ENCODE measurements at places on chromosomes 11 and 22. TPM values are rescaled to one million over a fixed set of nuclear protein-coding genes. Genes with fewer than 3 reads are reported as not detected.

DNA sequence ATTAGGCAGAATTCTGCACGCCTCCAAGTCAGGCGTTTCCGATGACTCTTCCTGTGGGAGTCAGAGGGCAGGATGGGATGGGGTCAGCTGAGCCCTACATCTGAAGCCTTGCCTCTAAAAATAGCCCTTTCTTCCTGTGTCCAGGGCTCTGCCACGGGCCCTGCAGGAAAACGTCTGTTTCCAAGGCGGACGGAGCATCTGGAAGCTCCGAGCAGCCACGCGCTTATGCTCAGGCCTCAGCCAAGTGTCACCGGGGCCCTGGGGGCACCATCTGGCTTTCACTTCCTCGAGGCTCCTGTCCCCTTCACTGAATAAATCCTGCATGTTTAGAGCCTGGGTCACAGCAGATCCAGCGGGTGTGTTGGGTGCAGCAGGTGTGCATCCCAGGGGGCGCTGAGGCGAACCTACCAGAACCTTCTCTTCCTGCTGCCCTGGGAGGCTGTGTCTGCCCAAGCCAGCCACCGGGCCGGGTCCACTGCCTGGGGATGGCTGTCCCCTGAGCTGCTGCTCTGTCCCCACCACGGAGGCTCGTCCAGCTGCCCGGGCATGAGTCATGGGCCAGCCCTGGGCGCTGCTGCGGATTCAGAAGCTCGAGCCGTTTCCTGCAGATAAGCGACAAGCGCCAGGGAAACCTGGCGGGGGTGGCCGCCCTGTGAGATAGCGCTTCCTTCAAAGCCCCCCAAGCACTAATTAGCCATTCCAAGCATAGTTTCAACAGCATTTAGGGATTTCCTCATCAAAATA, 32.0 kb upstream of the LINC01488 start:
- H3K4me1 ChIP-seq, result no peaks in the 10 kb centered on the region
- peak overlapping the region; percentile 56 for H3K27ac ChIP-seq
- H3K27me3 ChIP-seq, result no peaks in the 10 kb centered on the region
- no peak overlapping the region for H3K4me3 ChIP-seq

- no peaks in the 10 kb centered on the region for H3K27me3 ChIP-seq
- H3K36me3 ChIP-seq, result no peaks in the 10 kb centered on the region
Observed at GRCh38 chr11:3135481-3136440, 29.3 kb downstream of the OSBPL5 start.

KLHL35 gene
- total RNA-seq, result 6.5 TPM

GRCh38 chr22:26302726-26303125, 126.3 kb upstream of the ASPHD2 start:
- H3K4me1 ChIP-seq, result no peaks in the 10 kb centered on the region
- H3K36me3 ChIP-seq, result no peaks in the 10 kb centered on the region
- DNase-seq, result no peak
- no peaks in the 10 kb centered on the region for H3K27me3 ChIP-seq
- no peak overlapping the region for H3K4me3 ChIP-seq
- no peak overlapping the region for H3K27ac ChIP-seq

- no peak overlapping the region for H3K4me3 ChIP-seq
- no peak overlapping the region for H3K27ac ChIP-seq
- DNase-seq, result no peak
- no peaks in the 10 kb centered on the region for H3K36me3 ChIP-seq
Observed at GRCh38 chr11:118319337-118319707, 14.8 kb downstream of the CD3E start.

GRCh38 chr11:107427569-107428180, 29.9 kb downstream of the CWF19L2 start:
- H3K4me1 ChIP-seq, result no peaks in the 10 kb centered on the region
- H3K27me3 ChIP-seq, result no peaks in the 10 kb centered on the region
- H3K27ac ChIP-seq, result no peak overlapping the region
- no peak for DNase-seq

Measured in tibial nerve (tissue), 4 donors.